ENCODE measurements at places on chromosomes 5 and 9.
A peak's percentile ranks its signal among the peaks of the same experiment; 100 is the strongest.

GRCh38 chr9:135463140-135463539, 16.4 kb upstream of the PPP1R26 start:
- DNase-seq = no peak

- DNase-seq = no peak
Observed at GRCh38 chr9:107358986-107359385, 75.9 kb downstream of the RAD23B start.

DNA sequence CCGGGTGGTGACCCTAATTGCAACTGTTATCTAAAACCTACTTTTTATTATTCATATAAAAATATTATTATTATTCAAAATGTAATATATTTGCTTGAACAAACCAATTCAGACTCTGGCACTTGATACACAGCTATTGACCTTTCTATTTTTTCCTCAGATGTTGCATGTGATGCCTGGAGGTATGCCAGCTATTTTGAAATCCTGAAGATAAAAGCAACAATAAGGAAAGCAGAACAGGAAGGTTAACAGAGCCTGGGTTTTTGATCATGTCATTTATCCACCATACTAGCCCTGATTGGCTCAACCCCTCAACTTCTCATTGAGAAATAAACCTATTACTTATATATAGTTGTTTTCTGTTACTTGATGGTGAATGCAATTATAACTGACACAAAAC, 340.9 kb upstream of the KIF2A start:
- no peak for DNase-seq

- peak; percentile 39 for DNase-seq
Observed at GRCh38 chr5:124754206-124754927, 7.9 kb upstream of the ZNF608 start.

- no peak for DNase-seq
Observed at GRCh38 chr9:13718086-13718485, 438.6 kb upstream of the MPDZ start.

Data from OCI-LY7 (cell line).